Stimulated activated CD8-positive, alpha-beta memory T cell treated with anti-CD3 and anti-CD28 coated beads, Interleukin-12 subunit alpha, Interleukin-12 subunit beta, amount 100 ng/mL, for 1 hour (primary cell): ENCODE measurements at places on chromosomes 13 and 19.

- DNase-seq = no peak
Measured at GRCh38 chr19:5590151-5590864, 22.6 kb upstream of the TINCR start.

DNA sequence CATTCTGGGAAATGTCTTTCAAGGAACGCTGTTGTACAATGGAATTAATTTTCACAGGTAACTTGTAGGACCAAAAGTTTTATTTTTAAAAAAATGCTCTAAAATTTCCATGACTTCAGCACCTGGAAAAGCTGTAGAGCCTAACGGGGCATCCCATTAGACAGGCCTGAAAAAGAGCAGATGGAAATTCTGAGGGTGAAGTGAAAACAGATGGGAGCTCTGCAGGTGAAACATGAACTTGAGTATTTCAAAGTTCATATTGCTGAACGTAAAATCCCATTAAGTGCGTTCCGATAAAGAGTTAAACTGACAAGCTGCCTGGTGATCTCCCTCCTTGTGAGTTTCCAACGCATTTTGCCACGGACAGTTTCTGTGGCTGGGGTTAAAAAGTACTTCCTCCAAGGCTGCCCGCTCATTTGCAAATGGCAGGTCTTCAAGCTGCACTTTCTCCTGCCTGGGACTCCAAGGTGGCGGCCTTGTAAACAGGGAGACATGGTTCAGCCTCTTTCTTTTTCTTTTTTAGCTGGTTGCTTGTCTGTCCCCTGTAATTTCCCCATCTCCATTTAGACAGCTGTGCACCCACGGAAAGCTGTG is 450.4 kb downstream of the FGF9 start:
- no peak for DNase-seq

- DNase-seq = no peak
Measured at GRCh38 chr13:79860791-79861190, 379.8 kb downstream of the NDFIP2 start.

GRCh38 chr13:58239774-58240268 is 608.3 kb downstream of the PCDH17 start:
- no peak for DNase-seq

DNA sequence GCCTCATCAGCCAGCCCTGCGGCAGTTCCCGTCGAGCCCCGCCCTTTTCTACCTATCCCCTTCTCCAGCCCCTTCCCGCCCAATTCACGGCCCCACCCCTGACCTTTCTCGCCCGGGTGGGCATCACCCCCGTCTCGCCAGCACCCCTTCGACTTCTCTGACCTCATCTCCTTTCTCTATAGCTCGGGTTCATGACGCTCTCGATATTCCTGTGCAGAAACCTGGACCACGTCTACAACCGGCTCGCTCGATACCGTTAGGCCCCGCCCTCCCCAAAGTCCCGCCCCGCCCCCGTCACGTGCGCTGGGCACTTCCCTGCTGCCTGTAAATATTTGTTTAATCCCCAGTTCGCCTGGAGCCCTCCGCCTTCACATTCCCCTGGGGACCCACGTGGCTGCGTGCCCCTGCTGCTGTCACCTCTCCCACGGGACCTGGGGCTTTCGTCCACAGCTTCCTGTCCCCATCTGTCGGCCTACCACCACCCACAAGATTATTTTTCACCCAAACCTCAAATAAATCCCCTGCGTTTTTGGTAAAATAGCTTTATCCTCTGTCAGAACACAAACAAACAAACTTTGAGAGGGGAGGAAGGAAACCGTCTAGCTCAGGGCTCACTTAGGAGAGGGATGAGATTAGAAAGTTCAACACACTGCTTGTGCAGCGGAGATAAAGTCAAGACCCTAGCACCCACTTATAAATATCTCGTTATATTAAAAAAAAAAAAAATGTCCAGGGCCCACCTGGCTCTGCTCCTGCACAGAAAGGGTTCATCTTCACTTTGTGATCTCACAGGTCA is 5.1 kb downstream of the CD37 start:
- DNase-seq = no peak

DNA sequence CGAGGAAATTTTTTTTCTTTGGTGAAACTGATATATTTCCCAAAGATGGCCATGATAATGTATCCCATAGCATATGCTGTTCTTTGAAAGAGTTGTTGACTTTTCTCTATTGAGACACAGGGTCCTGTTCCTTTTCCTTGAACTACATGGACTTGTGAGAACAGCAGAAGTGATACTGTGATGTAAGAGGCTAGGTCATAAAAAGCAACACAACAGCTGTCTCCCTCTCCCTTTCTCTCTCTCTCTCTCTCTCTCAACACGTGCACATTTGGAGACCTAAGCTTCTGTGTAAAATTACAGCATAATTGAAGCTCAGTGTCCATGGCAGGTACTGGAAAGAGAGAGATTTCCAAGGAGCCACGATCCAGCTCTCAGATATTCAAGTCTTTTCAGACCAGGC is 1712.4 kb downstream of the EFNB2 start:
- DNase-seq = no peak

DNA sequence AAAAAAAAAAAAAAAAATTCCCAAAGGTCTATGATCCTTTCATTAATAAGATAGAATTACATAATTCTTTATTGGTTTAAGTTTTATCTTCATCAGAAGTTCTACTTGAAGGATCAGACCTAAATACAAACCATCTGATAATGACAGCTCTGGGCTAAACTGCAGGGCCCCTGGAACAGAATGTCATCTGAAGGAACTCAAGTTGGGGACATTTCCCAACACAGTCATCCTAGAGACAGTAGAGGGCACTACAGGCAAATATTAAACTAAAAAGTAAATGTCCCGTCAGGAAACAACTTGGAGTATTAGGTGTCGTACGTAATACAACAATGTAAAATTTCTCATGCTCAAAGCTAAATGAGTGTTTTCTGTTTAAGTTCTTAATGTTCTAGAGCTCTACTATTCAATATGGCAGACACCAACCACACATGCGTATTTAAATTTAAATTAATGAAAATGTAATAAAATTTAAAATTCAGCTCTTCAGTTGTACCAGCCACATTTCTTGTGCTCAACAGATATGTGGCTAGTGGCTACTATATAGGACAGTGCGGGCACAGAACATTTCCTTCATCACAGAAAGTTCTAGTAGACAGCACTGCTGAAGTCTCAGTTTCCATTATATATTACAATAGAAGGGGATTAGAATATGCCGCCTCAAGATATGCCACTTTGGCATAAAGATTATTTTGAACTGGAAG is 21.8 kb upstream of the NAXD start:
- no peak for DNase-seq

GRCh38 chr13:26831336-26831908 is 70.8 kb upstream of the GPR12 start:
- no peak for DNase-seq

DNA sequence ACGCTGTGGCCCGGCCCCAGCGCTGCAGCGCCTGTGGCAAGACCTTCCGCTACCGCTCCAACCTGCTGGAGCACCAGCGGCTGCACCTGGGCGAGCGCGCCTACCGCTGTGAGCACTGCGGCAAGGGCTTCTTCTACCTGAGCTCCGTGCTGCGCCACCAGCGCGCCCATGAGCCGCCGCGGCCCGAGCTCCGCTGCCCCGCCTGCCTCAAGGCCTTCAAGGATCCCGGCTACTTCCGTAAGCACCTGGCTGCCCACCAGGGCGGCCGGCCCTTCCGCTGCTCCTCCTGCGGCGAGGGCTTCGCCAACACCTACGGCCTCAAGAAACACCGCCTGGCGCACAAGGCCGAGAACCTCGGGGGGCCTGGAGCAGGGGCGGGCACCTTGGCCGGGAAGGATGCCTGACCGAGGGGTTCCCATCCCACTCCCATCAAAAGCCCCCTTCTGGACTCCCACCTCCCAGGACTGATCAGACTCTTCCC is 7.9 kb downstream of the ZNF784 start:
- DNase-seq = no peak

GRCh38 chr19:3617463-3617862 is 9.1 kb downstream of the CACTIN start:
- no peak for DNase-seq

DNA sequence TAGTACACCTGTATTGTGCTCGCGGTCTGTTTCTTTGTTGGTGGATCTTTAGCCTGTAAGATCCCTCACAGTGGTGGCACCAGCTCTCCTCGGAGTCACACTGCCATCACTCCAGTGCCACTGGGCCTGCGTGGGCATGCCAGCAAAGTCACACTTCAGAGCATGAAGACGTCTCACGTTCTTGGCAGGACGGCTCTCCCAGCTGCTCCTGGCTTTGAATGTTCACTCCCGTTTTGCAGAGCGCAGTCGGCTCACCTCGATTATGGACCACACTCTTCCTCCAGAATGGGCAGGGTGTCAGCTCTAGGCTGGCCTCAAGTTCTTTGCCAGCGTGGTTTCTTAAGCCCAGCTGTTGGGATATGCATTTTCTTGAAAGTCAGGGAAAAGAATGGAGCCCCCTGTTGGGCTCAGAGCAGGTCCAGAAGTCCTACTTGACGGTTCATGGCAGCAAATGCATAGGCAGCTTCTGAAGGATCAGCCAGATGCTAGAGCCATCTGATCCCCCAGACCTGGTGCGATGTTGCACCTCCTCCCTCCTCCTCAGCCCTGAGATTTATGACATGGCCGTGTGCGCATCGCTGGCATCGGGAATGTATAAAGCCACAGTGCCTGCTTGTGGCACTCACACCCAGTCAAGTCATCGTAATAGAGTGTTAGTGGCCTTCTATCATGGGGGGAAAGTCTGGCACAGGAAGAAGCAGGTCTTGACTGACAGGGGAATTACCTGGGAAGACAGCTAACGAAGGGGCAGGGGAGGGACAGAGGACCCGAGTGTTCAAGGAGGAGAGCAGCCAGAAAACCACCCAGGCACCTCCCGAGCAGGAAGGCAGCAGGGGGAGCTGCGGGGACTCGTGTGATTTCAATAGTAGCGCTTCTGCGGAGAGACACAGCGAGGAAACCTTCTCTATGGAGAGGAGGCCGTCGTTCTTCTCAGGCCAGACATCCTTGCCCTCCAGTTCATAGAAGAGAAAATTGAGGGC is 40.2 kb upstream of the NPAS1 start:
- DNase-seq = no peak

DNA sequence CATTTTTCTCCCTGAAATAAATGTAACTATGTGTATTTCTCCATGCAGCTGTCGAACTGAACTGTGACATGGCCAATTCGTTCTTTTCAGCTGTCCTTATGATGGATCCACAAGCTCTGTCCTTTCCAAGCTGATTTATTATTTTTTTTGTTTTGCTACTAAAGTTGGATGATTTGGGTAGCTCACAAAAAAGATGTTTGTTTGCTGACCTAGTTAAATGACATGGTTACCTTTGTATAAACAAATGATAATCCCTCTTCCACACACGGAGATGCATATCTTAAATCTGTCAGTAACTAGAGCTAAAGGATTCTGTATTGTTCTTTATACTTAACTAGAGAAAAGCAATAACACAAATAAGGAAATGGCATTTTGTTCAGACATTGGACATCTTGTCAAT is 884.3 kb upstream of the PCDH20 start:
- no peak for DNase-seq

DNA sequence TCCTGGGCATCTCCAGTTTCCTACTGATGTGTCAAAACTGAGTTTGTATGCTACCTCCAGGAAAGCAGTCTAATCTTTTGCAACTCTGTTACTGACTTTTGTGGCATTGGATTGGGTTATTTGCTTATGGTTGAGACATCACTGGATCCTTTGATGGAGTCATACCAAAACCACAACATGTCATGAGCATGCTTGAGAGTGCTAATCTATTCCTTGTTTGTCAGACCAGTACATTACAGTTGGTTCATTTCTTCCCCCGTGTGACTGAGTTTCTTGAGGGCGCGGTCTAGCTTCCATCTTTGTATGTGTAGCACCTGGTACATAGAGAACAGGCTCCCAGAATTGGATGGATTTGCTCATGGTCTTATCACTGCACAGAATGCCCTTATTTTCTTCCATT is 43.2 kb downstream of the SUGT1 start:
- no peak for DNase-seq

DNA sequence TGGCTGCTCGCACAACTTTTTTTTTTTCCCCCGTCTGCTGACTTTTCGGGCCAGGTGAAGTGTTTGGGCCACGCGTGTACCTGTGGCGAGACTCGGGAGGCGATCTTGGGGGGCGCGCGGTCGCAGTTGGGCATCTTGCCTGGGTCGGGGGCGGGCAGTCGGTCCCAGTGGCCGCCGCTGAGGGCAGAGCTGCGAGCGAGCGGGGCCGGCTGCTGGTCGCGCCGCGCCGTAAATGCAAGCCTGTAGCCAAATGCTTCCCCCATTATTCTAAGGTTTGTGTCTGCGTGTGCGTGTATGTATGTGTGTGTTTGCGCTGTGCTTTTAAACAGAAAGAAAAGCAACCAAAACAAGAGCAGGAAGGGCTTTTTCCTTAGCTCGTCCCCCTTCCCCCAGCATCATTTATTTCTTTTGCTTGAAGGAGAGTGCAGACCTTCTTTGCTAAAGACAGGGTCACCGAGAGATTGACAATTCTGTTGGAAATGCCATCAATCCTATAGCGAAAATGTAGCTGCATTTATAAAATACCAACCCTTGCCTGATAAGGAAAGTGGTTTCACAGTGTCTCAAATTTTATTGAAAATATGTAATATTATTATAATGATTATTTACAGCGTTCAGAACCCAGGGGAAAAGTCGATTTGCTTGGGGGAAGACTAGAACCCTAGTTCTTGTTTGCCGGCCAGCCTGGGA is 143.2 kb upstream of the ZNF536 start:
- DNase-seq = no peak

- no peak for DNase-seq
Measured at GRCh38 chr19:33436360-33437345, 63.1 kb downstream of the CEBPG start.

DNA sequence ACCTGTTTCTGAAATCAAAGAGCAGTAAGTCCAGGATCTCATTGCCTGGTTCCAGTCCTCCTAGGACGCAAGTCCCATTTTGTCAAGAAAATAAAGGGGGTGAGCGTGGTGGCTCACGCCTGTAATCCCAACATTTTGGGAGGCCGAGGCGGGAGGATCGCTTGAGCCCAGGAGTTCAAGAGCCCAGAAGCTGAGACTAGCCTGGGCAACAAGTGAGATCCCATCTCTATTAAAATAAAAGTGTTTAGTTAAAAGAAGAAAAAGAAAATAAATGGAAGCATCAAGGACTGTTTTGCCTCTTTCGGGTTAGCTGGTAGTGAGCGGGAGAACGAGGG is 344 bp upstream of the HAUS5 start:
- no peak for DNase-seq

GRCh38 chr19:11377756-11378155 is 3.3 kb downstream of the SWSAP1 start:
- no peak for DNase-seq

DNA sequence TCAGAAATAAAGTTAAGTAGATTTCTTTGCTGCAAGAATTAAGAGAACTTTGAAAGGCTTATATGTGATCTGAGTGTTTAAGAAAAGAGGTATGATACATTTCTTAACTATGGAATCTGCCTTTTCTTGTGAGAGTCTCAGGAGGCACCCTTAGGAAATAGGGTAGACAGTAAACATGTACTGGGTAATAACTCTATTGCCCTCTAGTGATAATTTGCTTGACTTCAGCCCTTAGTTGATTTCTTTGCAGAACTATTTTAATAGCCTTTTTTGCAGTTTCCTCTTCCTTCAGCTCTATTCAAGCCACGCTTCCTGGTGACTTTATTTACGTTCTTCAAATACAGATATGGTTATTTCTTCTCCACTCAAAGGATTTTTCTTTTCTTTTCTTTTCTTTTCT is 37.0 kb upstream of the CCNA1 start:
- no peak for DNase-seq

- no peak for DNase-seq
Measured at GRCh38 chr19:31553846-31554215, 204.6 kb upstream of the TSHZ3 start.
